ENCODE measurements at places on chromosomes 13 and 19.

DNA sequence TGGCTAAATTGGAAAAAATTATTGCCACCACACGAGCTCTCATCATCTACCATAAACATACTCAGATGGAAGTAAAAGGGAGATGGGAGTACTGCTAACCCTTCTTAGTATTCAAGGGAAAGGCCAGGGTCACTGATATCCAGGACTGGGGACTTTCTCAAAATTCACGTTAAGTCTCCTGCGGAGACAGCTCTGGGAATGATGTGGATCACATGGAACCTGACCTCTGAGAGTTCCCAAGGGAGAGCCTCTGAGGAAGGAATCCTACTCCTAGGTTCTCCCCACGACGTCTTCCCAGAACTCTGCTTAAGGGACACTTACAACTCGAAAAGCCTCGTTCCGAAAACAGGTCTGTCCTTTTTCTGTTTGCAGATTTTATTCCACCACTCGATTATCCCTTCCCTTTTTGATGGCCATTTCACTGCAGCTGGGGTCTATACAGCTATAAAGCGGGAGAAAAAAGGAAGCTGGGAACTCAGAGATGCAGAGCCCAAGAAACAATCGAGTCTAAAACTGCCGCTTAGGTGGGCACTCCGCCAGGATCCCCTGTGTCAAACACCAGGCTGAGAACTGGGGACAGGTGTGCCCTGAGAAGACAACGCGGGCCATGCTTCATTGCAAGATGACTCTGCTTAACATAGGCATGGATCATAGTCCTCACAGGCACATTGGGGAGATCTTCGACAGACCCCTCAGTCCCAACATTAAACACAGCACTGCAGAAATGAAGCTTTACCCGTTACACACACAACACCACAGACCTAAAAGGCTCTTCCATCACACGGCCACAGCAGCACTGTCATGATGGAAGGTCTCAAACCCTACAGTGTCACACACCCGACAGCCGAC, 823 bp upstream of the ZNF567 start:
- no peak for DNase-seq

GRCh38 chr13:33490461-33491327, 205.1 kb upstream of the STARD13 start:
- DNase-seq = no peak

GRCh38 chr13:97719736-97720135, 233.7 kb upstream of the IPO5 start:
- DNase-seq = no peak

GRCh38 chr19:37979547-37980082, 72.6 kb downstream of the SIPA1L3 start:
- no peak for DNase-seq
